ENCODE measurements at places on chromosomes 5 and 9.

- DNase-seq, result no peak
Observed at GRCh38 chr5:174501461-174502069, 222.8 kb upstream of the MSX2 start.

DNA sequence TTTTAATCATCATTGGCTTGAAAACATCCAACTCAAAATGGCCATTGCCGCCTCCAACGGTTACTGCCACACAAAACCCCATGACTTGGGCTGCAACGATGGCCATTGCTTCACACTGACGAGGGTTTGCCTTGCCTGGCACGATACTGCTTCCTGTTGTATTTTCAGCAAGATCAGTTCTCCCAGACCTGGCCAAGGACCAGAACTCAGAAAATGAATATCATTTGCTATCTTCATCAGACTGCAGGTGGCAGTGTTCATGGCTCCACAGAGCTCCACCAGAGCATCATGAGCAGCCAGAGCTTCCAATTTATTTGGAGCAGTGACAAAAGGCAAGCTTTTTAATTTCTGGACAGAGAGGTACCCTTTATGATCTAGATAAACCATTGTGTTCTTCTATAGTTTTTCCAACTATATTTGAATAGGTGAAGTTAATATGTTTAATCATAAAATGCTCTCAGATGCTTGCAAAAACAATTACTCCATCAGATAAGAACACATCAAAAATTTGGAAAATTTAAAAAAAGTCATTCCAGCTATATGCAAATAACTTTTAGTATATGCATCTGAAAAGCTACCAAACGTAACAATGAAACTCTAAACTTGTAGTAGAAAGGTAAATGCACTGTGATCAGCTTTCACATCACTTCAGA is 10.4 kb downstream of the AMACR start:
- no peak for DNase-seq

DNA sequence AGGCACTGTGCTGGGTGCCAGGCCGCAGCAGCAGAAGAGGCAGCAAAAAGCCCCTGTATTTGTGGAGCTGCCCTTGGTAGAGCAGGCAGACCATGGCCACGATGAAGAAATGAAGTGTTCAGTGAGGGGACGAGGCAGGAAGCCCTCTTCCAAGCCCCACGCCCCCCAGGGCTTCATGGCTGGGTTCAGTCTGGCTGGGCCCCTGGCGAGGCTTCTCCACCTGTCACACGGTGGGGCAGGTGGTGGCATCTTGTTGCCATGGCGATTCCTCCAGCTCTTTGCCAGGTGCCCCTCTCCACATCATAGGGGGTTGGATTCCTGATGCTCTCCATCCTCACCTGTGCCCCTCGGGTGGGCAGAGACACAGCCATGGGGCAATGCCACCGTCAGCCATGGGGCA is 21.5 kb downstream of the ADGRD2 start:
- no peak for DNase-seq

- DNase-seq, result no peak
Observed at GRCh38 chr9:37914154-37914551, 10.2 kb upstream of the SLC25A51 start.

GRCh38 chr9:135178498-135178897 is 91.0 kb downstream of the OLFM1 start:
- DNase-seq, result no peak

- no peak for DNase-seq
Observed at GRCh38 chr5:87392801-87393200, 19.9 kb downstream of the CCNH start.

GRCh38 chr5:67182301-67182790 is 14.3 kb downstream of the CD180 start:
- no peak for DNase-seq

GRCh38 chr9:78438211-78438610 is 141.3 kb downstream of the PSAT1 start:
- no peak for DNase-seq

- no peak for DNase-seq
Observed at GRCh38 chr9:119836036-119836435, 466.8 kb upstream of the BRINP1 start.

DNA sequence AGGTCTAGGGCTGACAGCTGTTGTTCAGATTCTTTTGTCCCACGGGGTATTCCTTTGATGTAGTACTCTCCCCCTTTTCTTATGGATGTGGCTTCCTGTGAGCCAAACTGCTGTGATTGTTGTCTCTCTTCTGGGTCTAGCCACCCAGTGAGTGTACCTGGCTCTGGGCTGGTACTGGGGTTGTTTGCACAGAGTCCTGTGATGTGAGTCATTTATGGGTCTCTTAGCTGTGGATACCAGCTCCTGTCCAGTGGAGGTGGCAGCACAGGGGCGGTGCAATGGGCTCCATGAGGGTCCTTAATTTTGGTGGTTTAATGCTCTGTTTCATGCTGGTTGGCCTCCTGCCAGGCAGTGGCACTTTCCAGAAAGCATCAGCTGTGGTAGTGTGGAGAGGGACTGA is 161.3 kb downstream of the CAVIN4 start:
- no peak for DNase-seq

- no peak for DNase-seq
Observed at GRCh38 chr5:140791089-140791488, 3.6 kb upstream of the PCDHA2 start.

- DNase-seq, result no peak
Observed at GRCh38 chr5:37722236-37723161, 117.3 kb downstream of the GDNF start.

DNA sequence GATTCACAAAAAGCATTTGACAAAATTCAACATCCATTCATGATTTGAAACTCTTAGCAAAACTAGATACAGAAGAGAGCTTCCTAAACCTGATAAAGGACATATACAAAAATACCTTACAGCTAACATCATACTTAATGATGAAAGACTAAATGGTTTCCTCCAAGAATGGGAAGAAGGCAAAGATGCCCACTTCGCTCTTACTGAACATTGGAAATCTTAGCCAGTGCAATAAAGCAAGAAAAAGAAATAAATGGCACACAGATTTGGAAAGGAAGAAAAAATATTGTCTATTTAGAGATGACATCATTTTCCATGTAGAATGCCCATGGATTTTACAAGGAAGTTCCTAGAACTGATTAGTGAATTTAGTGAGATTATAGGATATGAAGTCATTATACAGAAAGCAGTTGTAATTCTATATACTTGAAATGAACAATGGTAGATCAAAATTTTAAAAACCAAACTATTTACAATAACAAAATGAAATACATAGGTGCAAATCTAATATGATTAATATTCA is 64.4 kb downstream of the NAA35 start:
- no peak for DNase-seq

DNA sequence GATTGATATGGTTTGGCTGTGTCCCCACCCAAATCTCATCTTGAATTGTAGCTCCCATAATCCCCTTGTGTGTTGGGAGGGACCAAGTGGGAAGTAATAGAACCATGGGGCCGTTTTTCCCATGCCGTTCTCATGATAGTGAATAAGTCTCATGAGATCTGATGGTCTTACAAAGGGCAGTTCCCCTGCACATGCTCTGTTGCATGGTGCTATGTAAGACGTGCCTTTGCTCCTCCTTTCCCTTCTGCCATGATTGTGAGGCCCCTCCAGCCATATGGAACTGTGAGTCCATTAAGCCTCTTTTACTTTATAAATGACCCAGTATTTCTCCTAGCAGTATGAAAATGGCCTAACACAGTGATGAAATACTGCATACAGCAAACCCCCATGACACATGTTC is 84.8 kb upstream of the SELENOP start:
- DNase-seq, result no peak

GRCh38 chr5:88503041-88503345 is 234.3 kb upstream of the TMEM161B start:
- no peak for DNase-seq

DNA sequence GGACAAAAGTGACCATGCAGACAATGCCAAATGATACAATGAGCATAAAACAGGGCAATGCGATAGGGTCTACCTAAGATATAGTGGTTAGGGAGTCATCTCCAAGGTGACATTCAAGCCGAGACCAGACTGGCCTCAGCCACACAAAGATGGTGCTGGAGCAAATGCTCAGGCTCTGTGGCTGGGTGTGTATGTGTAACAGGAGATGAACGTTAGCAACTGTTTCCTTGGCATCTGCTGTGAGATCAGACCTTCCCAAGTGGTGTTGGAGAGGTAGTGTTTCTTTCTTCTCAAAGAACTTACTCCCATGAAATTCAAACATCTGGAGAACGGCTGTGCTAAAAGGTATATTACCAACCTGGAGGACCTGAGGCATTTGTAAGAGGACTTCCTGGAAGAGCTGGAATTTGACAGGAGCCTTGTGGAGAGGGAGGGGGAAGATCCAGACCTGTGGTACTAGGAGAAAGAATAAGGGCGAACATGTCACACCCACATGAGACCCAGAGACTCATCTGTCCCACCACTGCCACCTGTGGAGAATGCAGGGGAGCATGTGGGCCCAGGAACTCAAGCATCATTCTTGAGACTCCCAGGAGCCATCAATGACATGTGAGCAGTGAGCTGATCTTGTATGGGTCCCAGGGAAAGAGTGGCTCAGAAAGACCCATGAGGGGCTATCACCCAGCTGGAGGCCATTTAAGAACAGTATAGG is 21.4 kb upstream of the ANXA6 start:
- no peak for DNase-seq

GRCh38 chr5:16461782-16462181 is 3.8 kb downstream of the ZNF622 start:
- DNase-seq, result no peak

- no peak for DNase-seq
Observed at GRCh38 chr9:71744754-71745521, 23.4 kb downstream of the CEMIP2 start.

GRCh38 chr9:6214903-6215302 is 704 bp upstream of the IL33 start:
- DNase-seq, result no peak

- DNase-seq, result no peak
Observed at GRCh38 chr9:89109666-89110065, 69.0 kb downstream of the SHC3 start.

DNA sequence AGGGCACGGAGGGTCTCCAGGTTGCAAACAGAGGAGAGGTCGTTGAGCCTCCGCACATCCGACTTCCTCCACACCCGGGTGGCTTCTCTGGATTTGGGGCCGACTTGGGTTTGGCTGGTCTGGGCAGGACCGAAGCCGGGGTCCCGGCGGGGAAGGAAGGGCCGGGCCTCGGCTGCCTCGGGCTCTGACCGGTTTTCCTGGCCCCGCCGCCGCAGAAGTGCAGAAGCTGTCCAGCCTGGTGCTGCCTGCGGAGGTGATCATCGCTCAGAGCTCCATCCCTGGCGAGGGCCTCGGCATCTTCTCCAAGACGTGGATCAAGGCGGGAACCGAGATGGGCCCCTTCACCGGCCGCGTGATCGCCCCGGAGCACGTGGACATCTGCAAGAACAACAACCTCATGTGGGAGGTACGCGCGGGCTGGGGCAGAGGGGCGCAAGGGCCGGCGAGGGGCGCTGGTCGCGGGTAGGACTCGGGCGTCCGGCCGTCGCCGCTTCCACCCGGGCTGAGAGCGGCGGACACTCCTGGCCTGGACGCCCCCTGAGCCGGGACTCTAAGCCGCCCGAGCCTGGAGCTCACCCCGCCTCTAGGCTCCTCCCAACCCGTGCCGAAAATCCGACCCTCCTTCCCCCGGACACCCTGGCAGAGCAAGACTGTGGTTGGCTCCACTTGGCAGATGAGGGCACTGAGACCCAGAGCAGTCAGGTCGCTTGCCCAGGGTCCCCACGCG is 2.2 kb downstream of the PRDM12 start:
- no peak for DNase-seq

DNA sequence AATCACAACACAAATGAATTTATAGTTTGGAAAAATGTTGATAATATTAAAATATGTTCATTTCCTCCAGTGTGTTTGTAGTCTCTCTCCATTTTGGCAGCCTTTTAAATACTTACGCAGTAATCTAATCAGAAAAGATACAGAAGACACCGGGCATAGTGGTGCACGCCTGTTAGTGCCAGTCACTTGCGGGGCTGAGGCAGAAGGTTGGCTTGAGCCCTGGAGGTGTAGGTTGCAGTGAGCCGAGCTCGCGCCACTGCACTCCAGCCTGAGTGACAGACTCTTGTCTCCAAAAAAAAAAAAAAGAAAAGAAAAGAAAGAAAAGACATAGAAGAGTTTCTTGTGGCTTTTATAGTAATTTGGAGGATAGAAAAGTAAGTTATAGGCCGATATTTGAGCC is 41.9 kb downstream of the NDFIP1 start:
- DNase-seq, result no peak

GRCh38 chr5:355958-356357 is 34.4 kb downstream of the AHRR start:
- DNase-seq, result no peak

DNA sequence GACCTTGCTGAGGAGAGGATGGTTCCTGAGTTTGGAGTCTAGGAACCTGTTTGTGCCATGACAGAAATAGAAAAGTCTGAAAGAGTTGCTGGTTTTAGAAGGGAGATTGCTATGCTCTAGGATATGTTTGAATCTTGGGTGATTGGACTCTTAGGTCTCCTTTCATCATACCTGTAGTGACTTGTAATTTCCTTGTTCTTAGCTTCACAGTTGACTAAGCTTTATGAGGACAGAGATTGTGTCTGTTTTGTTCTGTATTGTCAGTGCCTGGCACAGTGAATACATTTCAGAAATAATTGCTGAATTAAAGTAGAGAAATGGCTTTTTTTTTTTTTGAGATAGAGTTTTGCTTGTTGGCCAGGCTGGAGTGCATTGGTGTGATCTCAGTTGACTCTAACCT is 31.5 kb downstream of the GAPVD1 start:
- no peak for DNase-seq

DNA sequence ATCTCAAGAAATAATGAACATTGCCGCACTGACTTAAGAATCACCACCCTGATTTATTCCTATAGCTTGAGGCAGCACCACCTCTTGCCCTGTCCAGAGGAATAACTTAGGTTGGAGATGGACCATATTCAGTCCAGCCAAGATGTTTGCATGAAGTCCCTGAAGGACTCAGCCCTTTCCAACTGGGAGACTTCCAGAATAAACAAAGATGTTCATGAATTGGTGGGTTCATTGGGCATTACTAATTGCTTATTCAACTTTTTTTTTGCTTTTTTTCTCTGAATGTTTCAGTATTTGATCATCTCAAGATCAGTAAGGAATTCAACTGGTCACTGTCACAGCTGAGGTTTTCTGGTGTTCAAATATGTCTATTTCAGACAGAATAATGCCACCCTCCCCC is 470.6 kb downstream of the CCDC171 start:
- no peak for DNase-seq

All from activated T-cell treated with anti-CD3 and anti-CD28 coated beads for 1 hour (primary cell).